Psoas muscle (tissue), 8 donors: ENCODE measurements at places on chromosomes 7 and 10. TPM values are rescaled to one million over a fixed set of nuclear protein-coding genes. Genes with fewer than 3 reads are reported as not detected.

Gene PPP3CB
- 177 TPM for total RNA-seq

Gene GPRIN2
- total RNA-seq = not detected

Gene ITPRID1
- total RNA-seq = not detected

Gene COG5
- total RNA-seq = 18.8 TPM

Gene CALN1
- total RNA-seq = not detected

Gene TRIM50
- 0.32 TPM for total RNA-seq

Gene SPAG6
- total RNA-seq = 0.15 TPM

Gene EGR2
- total RNA-seq = 1.2 TPM

Gene LRIT1
- not detected for total RNA-seq

Gene ZNF736
- 6.6 TPM for total RNA-seq

Gene EVX1
- not detected for total RNA-seq

Gene TMEM140
- 106 TPM for total RNA-seq

DNA sequence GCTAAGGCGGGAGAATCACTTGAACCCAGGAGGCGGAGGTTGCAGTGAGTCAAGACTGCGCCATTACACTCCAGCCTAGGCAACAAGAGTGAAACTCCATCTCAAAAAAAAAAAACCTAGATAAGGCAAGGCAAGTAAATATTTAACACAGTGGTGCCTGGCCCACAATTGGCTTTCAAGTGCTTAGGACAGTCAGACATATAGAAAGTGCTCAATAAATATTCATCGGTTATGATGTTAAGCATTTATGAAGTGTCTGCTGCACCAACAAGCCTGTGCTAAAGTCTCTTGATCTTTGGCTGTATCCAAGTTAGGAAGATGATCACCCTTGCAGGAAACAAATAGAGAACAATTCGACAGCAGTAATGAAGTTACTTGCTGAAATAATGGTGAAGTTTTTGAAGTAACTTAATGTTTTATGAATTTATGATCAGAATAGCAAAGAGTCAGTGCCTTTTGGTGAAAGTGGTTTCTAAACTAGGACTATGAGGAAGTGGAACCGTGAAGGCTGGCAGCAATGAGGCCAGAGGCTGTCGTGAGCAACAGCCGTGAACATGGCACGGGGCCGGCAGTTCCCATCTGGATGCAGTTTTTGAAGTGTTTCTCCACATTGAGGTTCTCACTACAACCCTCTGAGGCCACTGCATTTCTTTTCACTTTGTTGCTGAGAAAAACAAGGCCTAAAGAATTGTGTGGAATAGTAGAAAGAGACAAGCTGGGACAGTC lies 48.1 kb upstream of the GATA3 start:
- DNase-seq = no peak

DNA sequence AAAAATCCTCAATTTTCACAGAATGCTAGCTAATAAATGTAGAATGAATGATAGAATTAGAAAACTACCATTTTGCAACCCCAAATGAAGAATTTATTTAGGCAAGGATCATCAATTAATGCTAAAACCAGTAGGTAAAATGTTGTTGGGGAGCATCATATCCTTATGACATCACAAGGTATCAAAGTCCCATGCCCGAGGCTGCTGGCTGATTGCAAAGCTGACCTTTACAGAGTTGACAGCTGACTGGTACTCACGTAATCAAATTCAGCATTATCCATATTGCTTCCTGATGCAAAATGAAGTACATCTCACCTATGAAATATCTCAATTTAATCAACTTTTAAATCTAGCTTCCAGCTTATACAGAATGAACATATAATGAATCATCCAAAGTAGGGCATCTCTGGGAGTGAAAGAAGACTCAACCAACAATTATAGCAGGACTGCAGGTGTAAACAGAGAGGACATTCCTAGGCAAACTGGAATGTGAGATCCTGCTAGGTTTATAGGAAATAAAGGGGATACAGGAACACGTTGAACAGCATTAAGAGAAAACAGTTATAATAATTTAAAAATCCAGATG lies 10.2 kb upstream of the BLNK start:
- no peak for DNase-seq

DNA sequence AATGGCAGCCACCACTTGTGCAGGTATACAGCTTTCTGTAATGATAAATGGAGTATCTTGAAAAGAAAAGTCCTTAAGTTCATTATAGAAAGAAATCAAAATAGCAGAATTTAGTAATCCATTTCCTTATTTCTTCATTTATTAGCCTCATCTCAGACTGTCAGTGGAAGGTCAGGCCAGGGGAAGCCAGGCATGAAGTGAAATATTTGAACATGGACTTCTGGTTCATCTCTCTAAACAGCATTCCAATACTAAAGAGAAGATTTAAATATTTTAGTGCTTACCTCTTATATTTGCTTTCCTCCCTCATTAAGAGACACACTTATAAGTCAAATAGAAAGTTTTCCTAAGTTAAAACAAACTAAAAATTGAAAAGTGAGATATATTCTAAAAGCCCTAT lies 26.8 kb downstream of the TRDMT1 start:
- DNase-seq = no peak

GRCh38 chr10:43401627-43402026 lies 7.4 kb downstream of the HNRNPF start:
- no peak for DNase-seq

DNA sequence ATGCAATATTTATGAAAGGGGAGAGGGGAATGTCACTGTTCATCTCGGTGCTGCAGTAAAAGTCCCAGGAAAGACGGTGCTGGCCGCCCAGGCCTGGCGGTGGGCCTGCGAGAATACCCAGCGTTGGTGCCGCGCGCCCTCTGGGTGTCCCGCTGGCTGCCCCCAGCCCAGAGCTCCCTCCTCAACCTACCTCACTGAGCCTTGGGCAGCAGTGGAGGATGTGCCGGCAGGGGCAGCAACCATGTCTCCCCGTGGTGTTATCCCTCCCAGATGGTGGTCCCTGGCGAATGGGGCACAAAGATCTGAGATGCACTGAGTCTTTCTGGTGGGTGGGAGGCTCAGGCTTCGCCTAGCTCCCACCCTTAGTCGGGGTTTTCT lies 9.5 kb upstream of the TLX1 start:
- DNase-seq = peak; percentile 46

- peak; percentile 18 for DNase-seq
These were observed 66.5 kb downstream of the ASB13 start for GRCh38 chr10:5599613-5600520.

- DNase-seq = peak; percentile 73
These were observed 15.4 kb downstream of the GSDME start for GRCh38 chr7:24741679-24742505.

DNA sequence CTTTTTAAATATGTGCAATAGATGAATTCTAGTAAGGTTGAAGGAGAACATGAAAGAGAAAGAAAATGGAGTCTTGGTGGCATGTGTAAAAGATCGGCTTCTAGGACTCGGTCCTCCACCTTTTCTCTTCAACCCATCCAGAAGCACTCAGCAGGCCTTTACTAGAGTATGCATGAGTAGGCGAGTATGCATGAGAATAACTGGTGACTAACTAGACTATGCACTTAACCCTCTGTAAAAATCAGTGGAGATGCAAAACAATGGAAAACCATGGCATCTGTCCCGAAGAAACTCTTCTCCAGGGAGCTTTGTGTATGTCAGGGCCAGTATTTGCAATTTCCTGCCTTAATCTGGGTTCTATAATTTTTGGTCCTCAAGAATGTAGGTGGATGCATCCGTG lies 40.0 kb upstream of the GRB10 start:
- DNase-seq = no peak

DNA sequence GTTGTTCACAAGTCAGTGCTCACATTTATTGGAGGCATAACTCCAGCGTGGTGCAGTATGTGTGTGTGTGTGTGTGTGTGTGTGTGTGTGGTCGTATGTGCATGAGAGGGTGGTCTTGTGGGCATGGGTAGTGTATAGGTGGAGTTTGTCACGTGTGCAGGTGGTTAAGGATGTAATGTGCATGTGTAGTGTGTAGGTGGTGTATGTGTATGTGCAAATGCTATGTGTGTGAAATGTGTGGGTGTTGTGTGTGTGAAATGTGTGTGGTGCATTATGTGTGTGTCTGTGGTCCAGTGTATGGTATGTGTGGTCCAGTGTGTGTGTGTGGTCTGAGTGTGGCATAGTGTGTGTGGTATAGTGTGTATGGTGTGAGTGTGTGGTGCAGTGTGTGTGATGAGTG lies 30.3 kb upstream of the PODXL start:
- DNase-seq = no peak

GRCh38 chr10:87862679-87863052 lies 667 bp downstream of the KLLN start:
- DNase-seq = no peak

DNA sequence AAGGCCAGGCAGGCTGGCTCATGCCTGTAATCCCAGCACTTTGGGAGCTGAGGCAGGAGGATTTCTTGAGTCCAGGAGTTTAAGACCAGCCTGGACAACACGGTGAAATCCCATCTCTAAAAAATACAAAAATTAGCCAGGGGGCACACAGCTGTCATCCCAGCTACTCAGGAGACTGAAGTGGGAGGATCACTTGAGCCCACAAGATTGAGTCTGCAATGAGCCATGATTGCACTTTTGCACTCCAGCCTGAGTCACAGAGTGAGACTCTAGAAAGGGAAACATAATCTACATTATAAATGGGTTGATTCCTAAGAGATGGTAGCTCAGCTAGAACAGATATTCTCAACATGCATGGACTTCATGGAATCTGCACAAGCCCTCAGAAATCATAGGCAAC lies 6.3 kb upstream of the LIPF start:
- DNase-seq = no peak

GRCh38 chr10:84540617-84541288 lies 212.4 kb downstream of the CCSER2 start:
- DNase-seq = peak; percentile 73

GRCh38 chr7:73668886-73669230 lies 1.2 kb downstream of the VPS37D start:
- DNase-seq = no peak

GRCh38 chr10:95281206-95281605 lies 9.6 kb downstream of the PDLIM1 start:
- no peak for DNase-seq

DNA sequence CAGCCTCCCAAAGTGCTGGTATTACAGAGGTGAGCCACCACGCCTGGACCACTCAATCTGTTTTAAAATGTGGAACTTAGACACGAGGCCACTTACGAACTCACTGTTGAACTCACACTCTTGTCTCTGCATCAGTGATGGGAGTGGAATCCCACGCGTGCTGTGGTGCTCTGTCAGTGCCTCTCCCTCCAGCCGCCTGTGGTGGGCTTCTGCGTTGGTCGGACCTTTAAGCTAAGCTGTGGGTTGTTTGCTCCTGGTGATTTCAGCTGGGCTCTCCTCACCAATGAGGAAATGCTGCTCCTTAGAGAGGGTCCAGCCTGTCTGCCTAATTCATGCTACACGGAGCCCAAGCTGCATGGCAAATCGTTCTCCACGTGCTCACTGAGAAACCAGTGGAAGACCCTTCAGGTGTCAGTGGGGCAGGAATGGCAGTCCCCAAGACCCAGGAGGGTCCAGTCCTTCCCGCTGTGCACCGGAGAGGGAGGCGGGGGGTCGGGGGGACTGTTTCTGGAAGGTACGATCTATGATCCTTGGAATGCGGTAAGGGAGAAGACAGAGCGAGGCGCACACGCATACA lies 17.9 kb upstream of the PRKAR1B start:
- DNase-seq = peak; percentile 11

GRCh38 chr7:143958781-143959180 lies 4.1 kb downstream of the OR2F1 start:
- DNase-seq = no peak

GRCh38 chr10:132642732-132643008 lies 105.1 kb downstream of the INPP5A start:
- peak; percentile 23 for DNase-seq

DNA sequence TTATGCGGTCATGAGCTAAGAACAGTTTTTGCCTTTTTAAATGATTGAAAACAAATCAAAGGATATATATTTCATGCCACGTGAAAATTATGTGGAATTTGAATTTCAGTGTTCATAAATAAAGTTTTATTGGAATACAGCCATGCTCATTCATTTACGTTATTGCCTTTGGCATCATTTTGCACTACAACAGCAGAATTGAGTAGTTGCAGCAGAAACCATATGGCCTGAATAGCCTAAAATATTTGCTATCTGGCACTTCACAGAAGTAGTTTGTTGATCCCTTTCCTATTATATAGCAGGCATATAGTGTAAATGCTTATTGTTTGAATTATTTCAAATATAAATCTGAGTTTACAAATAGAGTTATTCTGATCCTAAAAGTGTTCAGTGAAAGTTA lies 59.7 kb downstream of the AUTS2 start:
- no peak for DNase-seq

DNA sequence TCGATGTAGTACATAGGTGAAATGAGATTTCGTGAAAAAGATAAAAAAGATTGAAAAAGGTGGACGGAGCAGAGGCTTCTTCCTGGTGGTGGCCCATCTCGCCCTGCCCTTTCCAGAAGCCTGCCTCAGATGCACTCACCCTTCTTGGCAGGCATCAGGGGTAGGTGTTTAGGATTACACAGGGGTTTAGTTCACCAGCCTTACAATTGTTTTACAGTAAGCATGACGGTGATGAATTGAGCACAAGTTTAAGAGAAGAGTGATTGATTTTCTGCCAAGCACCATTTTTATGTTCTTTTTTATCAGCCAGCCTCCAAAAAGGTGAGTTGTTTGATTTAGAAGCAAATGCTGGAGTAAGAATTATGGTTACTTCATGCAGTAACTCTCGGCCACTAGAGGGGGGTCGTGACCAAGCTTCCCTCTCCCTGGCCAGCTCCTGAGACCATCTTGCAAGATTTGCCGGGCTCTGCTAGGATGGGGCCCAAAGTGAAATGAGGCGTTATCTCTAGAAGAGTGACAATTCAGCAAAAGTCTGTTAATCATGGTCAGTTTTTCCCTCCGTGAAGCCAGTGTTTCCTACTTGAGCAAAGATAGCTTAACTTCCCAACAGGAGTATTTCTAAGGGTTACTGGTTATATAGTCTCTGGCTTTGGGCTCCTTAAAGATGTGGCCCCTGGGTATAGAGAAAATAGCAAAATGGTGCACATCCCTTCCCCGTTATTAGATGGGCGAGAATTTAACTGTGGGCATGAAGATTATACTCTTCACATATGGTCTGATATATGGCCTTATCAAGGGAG lies 228.8 kb downstream of the BMPER start:
- DNase-seq = peak; percentile 66

- peak; percentile 81 for DNase-seq
These were observed 988 bp upstream of the EN2 start for GRCh38 chr7:155456738-155457543.

GRCh38 chr10:1163204-1163660 lies 107.0 kb downstream of the WDR37 start:
- no peak for DNase-seq

- DNase-seq = no peak
These were observed 83.9 kb upstream of the ANK3 start for GRCh38 chr10:60473557-60473956.

DNA sequence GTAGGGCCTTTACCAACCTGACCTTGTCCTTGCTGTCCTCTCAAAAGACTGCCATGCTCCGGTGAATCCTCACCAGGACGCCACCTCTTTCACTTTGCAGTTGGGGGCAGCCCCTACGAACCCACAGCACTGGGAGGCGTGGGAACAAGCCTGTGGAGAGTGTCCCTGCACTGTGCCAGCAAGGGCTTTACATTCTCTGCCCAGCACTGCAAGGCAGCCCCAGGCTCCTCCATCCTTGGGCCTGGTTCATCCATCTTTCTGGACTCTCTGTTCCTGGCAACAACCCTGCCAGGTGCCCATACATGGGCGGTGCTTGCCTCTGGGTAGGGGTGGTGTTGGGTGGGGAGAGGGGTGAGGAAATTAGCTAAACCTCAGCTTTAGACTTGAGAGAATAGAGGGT lies 1.4 kb downstream of the CHAT start:
- DNase-seq = no peak

GRCh38 chr10:76150139-76150875 lies 718.9 kb downstream of the LRMDA start:
- DNase-seq = no peak

GRCh38 chr7:155660059-155660757 lies 15.7 kb downstream of the RBM33 start:
- no peak for DNase-seq
